ENCODE measurements at places on chromosomes 2 and 18.

- DNase-seq, result no peak
These were observed 85.8 kb downstream of the DNMT3A start for GRCh38 chr2:25255745-25256487.

GRCh38 chr2:172200495-172201085, 97.9 kb upstream of the DLX2 start:
- DNase-seq, result no peak

- DNase-seq, result no peak
These were observed 18.6 kb upstream of the IL18R1 start for GRCh38 chr2:102337012-102337411.

- DNase-seq, result no peak
These were observed 9.1 kb downstream of the ASAP2 start for GRCh38 chr2:9215680-9216079.

- DNase-seq, result no peak
These were observed 101.2 kb upstream of the FSHR start for GRCh38 chr2:49255409-49255971.

DNA sequence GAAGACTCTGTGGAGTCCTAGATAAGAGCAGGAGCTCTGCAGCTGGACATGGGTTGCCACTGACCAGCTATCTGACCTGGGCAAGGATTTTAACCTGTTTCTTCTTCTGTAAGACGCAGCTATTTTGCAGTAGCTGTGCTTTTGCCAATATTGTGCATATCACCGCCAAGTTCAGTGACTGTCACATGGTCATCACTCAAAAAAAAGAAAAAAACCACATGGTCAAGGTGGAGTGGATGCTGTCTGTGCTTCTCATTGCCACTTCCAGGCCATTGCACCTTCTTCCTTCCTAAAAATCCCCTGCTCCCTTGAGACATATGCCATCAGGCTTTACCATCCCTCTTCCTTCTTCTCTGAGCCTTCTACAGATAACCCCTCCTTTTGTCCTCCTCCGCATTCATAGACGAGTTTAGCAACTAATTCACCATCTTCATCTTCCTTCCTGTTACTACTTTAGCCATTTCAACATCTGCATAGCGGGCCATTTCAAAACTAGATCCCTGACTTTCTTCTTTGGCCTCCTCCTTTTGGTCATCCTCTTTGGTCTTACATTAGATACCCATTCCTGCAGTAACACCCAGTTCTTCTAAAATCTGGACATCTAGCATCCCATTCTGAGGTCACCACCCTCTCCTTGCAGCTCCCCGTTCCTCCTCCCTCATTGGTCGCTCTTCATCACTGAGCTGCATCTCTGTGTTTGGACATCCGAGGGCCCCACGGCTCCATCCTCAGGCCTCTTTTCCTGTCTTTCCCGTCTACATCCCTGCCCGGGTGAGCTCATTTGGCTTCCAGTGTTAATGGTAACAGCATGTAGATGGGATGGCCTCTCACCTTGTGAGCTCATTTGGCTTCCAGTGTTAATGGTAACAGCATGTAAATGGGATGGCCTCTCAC, 17.8 kb downstream of the RNF144A start:
- no peak for DNase-seq

GRCh38 chr2:74072565-74072964, 75.1 kb downstream of the BOLA3 start:
- DNase-seq, result no peak

GRCh38 chr2:233980955-233981561, 63.9 kb downstream of the TRPM8 start:
- DNase-seq, result no peak

DNA sequence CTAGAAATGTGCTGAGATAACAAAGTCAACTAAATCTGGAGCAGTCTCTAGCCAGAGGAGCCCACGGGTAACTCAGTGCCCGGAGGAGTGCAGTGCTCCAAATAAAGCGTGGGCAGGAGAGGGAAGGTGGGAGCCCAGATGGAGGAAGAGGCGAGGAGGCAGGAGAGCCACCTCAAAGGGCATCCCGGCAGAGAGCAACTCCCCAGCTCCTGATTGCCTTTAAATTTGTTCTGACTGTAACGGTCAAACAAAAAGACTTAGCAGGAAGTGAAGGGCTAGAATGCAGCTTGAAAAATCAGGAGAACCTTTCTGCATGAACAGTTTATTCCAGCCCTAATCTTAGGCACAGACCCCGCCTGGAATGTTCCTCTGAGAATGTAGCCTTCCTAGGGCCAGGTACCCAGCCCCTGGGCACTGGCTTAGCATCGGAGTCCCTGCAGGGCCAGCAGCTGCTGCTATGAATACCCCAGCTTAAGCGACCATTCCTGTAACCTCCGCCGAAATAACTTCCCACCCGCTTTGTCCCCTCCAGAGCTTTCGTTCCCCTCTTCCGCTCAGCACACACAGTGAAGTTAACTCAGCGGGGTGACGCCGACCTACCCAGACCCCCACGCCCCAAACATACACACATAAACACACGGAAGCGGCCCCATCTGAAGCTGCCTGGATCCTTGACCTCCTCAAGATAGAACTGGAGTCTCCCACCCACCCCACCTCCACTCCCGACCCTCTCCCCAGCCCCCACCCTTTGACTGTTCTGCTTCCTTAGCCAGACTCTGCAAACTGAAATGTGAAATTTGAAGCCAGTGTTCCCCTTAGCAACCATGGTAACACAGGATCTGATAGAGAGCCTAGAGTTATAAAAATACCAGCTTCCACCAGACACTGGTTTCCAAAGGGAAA, 123.2 kb downstream of the SMAD7 start:
- DNase-seq, result no peak

DNA sequence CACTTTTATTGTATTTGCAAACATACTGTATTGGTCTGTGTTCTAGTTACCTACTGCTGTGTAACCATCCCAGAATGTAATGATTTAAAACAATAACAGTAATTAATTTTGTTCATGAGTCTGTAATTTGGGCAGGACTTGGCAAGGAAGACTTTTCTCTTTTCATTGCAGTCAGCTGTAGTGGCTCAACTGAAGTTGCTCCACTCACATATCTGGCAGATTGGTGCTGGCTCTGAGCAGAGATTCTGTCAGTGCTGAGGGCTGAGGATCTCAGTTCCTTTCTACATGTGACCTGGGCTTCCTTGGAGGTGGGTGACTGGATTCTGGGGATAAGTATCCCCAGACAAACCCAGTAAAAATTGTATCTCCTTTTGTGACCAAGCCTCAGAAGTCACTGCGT, 26.6 kb downstream of the PTPN4 start:
- no peak for DNase-seq

GRCh38 chr2:100821255-100821910, 1.4 kb downstream of the NPAS2 start:
- DNase-seq, result no peak

GRCh38 chr2:19752500-19752899, 149.3 kb downstream of the TTC32 start:
- no peak for DNase-seq

DNA sequence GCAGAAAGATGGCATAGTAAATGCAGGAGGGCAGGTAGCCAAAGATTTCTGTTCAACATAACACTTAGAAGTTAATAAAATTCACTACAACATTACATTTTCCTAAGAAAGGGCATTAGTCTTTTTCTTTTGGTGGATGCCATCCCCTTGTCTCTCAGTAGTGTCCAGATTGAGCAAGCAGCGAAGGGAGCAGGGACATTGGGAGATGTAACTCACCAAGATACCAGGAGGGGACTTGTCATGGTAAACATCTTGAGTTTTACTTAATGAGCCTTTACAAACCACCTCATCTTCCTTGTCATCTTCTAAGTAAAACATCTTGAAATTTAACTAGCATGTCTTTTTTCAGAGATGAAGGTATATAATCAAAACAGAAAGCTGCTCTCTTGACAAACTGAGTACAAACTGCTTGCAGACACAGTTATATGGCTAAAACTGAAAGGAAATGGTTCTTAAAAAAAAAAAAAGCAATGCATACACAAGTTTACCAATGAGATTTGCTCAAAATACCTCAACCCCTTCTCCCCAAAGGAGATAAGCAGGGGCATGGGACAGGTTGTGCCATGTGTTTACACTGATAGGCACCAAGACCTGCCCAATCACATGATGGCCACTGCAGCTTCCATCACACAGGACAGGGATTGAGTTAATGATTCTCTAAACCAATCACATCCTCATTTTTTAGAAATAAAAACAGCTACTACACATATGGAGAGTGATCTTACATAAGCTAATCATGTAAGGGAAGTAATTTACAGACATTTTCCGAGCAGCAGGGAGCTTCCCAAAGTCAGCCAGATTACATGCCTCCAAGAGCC, 30.3 kb downstream of the LPIN2 start:
- no peak for DNase-seq

GRCh38 chr2:113098041-113098440, 29.4 kb upstream of the IL1RN start:
- DNase-seq, result peak; percentile 34

- DNase-seq, result no peak
These were observed 5.4 kb downstream of the RND3 start for GRCh38 chr2:150482111-150482510.

- no peak for DNase-seq
These were observed 78.3 kb downstream of the SMAD7 start for GRCh38 chr18:48872234-48873145.

- DNase-seq, result no peak
These were observed 38.8 kb downstream of the CTIF start for GRCh38 chr18:48577478-48578190.

DNA sequence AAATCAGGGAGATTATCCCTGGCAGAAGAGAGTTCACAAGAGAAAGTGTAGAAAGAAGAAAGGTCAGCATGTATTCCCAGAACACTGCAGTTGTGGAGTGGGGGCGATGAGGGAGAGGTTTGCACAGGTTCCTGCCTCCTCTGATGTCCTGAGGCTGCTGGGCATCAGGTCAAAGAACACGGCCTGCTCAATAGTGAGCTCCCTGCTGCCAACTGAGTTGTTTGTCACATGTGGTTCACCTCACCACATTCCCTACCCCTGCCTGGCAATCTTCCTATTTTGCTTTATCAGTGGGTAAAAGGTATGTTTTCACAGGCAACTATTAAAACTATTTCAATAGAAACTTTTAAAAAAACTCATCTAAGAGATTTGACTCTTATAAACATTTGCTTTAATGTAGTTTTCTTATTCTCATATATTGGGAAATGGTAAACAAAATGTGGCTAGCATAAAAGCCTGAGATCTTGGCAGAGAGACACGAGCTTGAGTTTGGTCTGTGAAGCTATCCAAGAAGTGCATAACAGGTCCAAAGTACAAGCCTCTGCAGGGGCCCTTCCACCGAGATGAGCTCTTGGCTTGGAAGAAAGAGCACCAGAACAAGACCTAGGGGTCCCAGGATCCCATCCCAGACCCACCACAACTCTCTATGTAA, 123.9 kb upstream of the SRD5A2 start:
- DNase-seq, result no peak

DNA sequence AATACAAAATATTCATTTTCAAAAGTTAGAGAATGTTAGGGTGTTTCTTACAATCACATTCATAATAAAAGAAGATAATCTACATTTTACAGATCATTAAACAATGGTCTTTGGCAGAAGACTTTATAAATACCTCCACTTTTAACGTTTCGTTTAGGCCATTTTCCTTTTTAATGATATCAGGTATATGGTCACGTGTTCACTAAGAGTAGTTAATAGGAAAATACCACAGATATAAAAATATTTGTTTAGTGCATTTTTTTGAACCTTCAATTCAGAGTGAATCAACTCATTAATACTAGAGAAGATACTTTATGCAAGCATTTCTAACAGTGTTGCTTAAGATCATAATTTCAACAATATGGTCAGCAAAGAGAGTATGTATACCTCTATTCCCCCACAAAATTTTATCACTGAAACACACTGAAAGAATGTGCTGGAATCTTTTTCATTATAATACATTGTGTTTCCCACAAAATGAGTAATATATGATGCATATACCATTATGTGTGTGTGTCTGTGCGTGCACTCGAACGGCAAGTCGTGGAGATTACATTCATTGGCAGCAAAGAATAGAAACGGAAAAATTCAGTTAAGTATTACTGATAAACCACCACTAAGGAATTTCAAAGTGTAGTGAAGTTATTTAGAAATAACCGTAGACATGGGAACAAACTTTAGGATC, 319.9 kb upstream of the THUMPD2 start:
- no peak for DNase-seq

GRCh38 chr2:201320257-201320656, 36.9 kb downstream of the FLACC1 start:
- DNase-seq, result no peak

GRCh38 chr2:99559075-99559662, 69.4 kb upstream of the REV1 start:
- peak; percentile 86 for DNase-seq

DNA sequence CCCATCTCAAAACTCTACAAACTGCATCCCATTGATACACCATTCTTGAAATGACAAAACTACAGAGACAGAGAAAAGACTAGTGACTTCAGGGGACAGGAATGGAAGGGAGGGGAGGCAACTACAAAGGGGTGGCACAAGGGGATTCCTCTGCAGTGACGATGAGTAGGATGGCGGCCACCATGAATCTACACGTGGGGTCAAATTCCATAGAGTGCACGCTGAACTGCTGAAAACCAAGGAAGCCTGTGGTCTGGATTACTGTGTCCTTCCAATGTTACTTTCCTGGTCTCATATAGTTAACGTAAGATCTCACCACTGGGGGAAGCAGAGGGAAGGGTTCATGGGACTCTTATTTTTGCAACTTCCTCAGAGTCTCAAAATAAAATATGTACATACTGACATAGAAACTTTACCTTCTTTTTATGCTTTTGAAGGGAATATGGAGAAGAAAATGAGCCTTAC, 23.6 kb downstream of the COX7A2L start:
- no peak for DNase-seq

DNA sequence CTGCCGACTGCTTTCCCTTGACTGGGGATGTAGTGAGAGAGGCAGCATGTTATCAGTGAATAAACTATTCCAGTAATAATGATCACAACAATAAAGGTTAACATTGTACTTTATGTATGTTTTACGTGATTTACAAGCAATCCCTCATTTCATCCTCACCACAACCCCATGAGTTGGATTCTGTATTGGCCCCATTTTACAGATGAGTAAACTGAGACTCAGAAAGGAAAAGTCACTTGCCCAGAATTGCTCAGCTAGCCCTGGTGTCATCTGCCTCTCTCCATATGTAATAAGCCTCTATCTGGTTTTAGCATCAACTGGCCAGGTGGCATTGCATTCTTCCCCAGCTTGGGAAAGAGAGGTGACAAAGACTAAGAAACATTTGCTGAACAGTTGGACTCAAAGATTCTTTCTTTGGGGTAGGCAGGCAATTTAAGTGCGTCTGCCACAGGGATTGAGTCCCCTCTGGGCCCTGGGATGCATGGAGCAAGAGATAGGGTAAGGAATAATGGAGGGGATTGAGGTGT, 2.2 kb downstream of the CXCR2 start:
- DNase-seq, result no peak

DNA sequence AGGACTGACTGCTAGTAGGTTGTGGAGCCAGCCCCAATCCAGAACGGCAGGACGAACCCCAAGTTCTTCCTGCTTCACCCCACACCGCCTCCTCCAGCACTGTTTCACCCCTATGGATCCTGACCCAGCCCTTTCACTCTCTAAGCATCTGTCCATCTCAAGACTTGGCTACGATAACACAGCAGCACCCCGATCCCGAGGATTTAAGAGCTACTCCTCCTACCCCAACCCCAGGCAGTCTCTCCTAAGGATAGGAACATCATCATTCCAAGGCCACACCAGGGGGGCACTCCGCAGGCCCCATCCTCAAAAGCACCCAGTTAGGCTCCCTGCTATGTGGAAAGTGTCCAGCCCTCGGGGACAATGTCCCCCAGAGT, 645 bp downstream of the KCTD18 start:
- DNase-seq, result no peak
